ENCODE measurements at places on chromosomes 4 and X. TPM values are rescaled to one million over a fixed set of nuclear protein-coding genes. Genes with fewer than 3 reads are reported as not detected.

Gene F8A1
- 20.8 TPM for total RNA-seq

Gene NEUROG2
- not detected for total RNA-seq

Gene USP26
- not detected for total RNA-seq

DNA sequence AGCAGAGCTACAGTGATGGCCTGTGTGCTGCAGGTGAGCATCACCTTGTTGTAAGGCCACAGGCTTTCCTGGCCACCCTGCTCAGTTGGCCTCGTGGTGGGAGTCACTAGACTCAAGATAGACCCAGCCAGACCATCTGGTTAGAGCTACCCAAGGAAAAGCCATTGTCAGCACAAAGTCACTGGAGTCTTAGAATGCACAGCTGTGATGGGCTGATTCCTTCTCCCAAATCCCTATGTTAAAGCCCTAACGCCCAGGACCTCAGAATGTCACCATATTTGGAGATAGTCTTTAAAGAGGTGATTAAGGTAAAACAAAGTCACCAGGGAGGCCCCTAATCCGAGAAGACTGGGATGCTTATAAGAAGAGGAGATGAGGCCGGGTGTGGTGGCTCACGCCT lies 173.4 kb downstream of the DHRSX start:
- no peaks in the 10 kb centered on the region for H3K36me3 ChIP-seq
- DNase-seq: no peak
- no peak overlapping the region for H3K27ac ChIP-seq
- H3K4me3 ChIP-seq: no peak overlapping the region

DNA sequence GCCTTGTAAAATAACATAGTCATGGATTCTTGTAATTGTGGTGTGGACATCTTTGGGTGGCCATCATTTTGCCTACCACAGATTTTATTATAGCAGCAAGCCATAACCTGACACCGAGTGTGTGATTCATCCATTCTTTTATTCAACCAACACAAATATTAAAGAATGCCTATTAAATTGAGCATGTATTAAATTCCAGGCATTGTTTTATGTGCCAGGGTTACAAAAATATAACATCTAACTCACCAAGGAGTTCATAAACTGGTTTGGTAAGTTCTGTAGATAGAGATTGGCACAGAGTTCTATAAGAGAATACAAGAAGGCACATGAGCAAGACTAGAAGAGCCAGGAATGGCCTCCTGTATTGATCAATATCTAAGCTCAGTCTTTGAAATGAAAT lies 18.0 kb downstream of the NBDY start:
- no peaks in the 10 kb centered on the region for H3K4me1 ChIP-seq
- no peaks in the 10 kb centered on the region for H3K36me3 ChIP-seq
- no peak overlapping the region for H3K4me3 ChIP-seq
- no peaks in the 10 kb centered on the region for H3K27me3 ChIP-seq

- H3K4me3 ChIP-seq: no peak overlapping the region
- no peak overlapping the region for H3K27ac ChIP-seq
- DNase-seq: no peak
- H3K27me3 ChIP-seq: no peaks in the 10 kb centered on the region
Observed at GRCh38 chr4:119695216-119695615, 66.6 kb upstream of the PDE5A start.
